ENCODE measurements at places on chromosomes 6 and 20.

DNA sequence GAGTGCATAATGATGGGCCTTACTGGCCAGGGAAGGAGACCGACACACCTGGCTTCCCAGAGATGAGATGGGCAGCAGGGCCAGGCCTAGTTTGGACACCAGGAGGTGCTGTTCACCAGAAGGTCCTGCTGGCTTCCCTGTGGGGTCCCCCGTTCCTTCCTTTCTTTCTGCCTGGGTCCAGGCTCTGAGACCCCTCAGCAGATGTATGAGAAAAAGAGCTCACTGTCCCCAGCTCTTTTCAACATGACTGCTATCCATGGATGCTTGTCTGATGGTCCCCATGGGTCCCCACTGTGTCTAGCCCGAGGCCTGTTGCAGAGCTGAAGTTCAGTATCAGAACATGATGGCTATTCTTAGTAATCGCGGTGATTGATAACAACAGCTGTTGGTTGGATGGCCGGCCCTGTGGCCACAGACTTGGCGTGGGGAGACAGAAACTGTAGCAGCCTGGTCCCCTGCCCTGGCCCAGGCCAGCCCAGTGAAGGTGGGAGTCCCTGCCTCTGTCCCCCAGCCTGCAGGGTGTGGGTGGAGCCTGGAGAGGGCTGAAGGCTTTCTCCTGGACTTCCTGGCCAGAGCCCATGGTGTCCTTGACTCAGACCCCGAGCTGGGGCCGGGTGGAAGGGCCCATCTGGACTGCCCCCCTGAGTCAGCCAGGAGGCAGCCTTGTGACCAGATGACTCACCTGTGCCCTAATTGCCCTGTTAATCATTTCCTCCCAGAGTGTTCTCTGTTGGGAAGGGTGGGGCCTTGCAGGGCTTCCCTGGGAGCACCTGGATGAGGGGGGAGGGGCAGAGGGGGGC lies 9.9 kb upstream of the BAK1 start:
- no peak for DNase-seq

GRCh38 chr20:32959351-32960221 lies 44.6 kb downstream of the SUN5 start:
- DNase-seq: no peak

DNA sequence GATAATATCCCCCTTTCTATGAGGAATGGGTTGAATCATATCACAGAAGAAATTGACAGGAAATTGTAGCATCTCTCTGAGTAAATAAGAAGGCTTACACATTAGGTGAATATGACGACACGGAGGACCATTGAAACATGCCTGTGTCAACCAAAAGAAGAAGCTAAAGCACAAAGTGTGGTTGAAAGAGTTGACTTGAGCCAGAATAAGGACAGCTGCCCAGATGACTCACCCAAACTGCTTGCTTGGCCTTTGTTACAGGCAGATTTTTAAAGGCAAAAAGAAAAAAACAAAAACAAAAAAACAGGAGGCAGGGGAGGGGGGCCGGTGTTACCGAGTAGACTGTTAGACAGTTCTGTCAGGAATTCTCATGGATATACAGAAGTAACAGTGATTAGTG lies 129.8 kb upstream of the EDN1 start:
- DNase-seq: no peak

- DNase-seq: no peak
These were observed 261.2 kb upstream of the PLCB4 start for GRCh38 chr20:8807480-8808201.

- DNase-seq: no peak
These were observed 36.4 kb downstream of the CSNK2A1 start for GRCh38 chr20:507006-507758.

- DNase-seq: no peak
These were observed 1.3 kb downstream of the MAS1 start for GRCh38 chr6:159892053-159892452.

DNA sequence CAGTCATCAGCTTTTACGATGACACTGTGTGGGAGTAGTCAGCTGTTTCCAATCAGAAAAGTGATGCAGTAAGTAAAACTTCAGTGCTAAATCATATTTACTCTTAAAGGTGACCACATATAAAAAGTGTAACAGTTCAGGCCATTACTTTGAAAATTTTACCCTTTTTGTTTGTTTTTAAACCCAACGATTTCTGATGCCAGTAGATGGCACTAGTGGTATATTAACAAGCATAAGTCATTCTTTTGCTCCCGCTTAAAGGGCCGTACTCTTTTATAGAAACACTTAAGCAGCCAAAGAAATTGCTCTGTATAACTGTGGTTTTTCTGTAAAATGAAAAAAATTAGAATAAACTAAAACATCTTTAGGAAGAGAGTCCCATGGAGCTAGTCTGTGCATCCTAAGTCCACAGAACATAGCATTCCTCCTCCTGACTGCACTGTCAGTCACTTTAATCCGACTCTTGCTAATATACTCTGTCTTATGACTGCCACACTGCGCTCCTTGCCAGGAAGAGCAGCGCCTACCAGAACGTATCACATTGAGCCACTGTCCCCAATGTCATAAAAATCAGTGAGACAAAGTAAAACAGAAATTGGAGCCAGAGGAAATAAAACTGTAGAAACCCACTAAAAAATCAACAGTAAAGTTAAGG lies 25.0 kb downstream of the HEBP2 start:
- no peak for DNase-seq

DNA sequence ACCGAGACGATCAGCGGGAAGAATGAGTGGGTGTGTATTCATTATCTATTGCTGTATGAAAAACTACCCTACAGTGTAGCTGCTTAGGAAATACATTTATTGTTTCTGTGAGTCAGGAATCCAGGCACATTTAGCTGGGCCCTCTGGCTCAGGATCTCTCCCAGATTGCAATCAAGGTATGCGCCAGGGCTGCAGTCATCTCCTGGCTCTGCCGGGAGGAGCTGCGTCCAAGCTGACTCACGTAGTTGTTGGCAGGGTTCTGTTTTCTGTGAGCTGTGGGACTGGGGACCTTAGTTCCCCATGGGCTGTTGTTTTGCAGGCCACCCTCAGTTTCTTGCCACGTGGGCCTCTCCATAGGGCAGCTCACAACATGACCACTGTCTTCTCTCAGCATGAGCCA lies 68.2 kb upstream of the FUCA2 start:
- no peak for DNase-seq

DNA sequence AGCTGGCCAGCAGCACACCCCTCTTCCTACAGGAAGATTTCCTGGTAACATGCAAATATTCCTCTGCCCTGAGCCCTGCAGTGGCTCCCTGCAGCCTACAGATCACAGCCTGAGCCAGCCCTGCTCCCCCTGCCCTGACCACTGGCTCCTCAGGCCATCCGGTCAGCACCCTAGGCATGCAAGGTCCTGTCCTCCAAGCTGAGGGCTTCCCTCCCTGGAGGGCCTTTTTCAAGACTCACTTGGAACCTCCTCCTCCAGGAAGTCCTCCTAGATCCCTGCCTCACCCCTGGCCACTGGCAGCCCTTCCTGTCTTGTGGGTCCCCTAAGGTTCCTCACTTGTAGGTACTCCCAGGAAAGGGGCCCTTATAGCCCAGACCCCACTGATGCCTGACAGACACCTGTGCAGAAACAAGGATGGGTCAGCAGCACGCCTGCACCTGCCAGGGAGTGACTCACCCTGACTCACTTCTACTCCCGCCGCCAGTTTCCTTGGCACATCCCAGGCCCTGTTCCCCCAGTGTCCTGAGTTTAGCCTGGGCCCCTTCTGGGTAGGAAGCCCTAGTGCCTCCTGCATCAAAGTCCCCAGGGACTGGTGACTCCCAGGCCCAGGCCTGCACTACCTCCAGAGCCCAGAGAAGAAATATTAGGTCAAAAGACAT lies 3.2 kb downstream of the SLC4A11 start:
- DNase-seq: no peak

Measured in hematopoietic multipotent progenitor cell treated with erythropoietin and hydrocortisone succinate and interleukin-3 and kit ligand, for 17 days (in vitro differentiated cells).